H54 (cell line): ENCODE measurements at places on chromosomes 6 and 20.
A peak's percentile ranks its signal among the peaks of the same experiment; 100 is the strongest.

DNA sequence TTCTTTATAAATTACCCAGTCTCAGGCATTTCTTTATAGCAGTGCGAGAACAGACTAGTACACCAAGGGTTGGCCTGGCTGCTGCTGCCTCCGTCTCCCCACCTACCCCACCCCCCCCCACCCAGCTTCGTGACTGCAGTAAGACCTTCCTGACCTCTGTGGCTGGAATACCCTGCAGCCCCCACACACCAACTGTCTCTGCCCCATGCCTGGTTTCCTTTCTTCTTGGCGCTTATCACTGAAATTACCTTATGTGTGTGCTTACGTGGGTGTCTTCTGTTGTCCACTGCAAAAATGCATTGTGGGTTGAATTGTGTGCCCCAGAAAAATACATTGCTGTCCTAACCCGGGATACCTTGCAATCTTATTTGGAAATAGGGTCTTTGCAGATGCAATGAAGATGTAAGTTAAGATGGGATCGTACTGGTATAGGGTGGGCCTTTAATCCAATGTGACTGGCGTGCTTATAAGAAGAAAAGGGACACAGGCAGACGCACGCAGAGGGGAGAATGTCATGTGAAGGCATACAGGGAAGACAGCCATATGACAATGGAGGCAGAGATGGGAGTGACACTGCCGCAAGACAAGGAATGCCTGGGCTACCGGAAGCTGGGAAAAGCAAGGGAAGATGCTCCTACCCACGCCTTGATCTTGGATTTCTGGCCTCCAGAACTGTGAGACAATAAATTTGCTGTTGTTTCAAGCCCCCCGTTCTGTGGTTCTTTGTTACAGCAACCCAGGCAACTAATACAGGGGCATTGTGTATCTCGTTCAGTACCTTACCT is 15.4 kb downstream of the SYNJ2 start:
- no peak for DNase-seq

DNA sequence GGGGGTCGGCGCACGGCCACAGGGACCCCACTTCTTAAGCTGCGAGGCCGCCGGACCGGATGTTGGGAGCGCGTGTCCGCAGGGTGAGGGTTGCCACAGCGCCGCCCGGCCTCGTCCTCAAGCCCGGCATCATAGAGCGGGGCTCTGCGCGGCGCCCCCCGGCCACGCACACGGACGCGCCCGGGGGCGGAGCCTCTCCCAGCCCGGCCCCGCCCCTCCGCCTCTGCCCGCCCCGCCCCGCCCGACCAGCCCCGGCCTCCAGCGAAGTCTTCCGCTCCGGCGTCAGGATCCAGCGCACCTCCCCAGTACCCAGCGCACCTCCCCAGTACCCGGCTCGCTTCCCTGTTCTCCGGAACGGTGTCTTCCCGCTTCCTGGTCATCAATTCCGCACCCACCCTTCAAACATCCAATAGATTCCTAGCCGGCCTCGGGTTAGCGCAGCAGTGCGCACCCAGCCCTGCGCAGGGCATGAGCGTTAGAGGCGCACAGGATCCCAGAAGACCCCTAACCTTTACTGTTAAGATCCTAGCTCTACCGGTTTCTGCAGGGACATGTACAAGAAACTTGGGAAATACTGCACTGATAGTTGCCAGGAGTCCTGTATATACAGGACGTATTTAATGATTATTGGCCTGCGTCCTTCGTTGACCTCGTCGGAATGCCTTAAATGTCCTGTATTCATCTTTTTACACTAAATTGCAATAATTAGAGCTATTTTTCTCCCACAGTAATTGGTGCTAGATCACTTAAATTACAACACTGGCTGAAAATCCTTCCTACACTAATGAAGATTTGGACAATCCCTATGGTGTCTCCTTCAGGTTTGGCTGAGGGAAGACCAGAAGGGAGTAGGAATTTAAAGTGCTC is 535 bp upstream of the DNAAF9 start:
- peak; percentile 90 for DNase-seq

GRCh38 chr6:4010048-4010447 is 68.9 kb downstream of the FAM217A start:
- DNase-seq = no peak

DNA sequence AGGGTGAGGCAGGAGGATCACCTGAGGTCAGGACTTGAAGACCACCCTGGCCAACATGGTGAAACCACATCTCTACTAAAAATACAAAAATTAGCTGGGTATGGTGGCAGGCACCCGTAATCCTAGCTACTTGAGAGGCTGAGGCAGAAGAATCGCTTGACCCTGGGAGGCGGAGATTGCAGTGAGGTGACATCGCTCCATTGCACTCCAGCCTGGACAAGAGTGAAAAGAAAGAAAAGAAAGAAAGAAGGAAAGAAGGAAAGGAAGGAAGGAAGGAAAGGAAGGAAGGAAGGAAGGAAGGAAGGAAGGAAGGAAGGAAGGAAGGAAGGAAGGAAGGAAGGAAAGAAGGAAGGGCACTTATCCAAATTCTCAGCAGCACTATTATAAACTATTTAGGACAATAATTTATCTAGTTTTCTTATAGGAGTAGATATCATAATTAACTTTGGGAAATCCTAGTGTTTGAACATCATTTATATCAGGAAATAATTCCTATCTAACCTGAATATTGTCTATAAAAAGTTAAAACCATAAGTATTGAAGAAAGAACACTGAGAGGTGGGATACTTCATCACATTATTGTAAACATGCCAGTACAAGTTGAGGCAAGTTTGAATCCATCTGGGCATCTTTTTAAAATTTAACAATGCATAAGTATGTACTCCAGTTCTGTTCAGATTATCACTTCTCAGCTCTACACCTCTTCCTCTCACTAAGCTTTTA is 305.5 kb downstream of the SLC35F1 start:
- DNase-seq = no peak

DNA sequence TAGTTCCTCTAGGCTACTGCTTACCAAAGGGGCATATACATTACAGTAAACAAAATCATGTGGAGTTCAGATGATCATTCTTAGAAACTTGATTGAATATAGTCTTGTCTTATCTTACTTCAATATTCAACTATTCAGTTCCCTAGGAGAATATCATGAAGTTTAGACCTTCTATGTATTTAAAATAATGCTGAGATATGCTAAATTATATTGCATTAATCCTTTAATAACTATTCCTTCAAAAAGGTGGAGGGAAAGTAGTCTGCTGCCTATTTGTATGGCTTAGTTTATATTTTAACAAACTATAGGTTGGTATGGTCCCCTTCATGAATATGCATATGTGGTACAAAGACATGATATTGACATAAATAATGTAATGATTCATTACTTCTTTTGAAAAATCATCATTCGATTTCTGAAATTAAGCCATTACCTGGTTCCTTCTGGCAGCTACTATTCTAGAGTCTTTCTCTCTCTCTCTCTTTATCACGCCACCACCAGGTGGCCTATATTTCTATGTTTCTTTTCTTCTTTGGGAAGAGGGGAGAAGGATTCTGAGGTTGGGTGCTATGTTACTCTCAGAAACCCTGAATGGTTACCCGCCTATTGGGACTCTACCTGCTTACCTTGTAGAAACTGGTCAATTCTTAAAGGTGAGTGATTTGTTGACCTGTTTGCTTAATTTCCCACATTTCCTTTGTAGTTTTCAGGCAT is 855.8 kb downstream of the HACE1 start:
- no peak for DNase-seq

DNA sequence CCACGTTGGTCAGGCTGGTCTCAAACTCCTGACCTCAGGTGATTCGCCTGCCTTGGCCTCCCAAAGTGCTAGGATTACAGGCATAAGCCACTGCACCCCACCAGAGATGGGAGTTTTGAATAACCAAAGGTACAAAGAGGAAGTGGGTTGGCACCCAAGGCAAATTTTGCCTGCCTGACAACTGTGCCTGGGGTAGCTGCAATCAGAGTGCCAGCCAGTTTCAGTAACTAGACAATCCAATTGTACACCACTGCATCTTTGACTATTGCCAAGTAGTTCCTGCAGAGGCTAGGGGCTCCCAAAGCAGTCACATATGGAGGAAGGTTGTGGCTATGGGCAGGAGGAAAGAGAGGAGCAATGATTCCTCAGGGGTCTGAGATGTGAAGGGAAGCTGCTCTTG is 16.6 kb downstream of the ZC3H12D start:
- DNase-seq = no peak

GRCh38 chr6:54236984-54237383 is 71.3 kb upstream of the TINAG start:
- DNase-seq = no peak

DNA sequence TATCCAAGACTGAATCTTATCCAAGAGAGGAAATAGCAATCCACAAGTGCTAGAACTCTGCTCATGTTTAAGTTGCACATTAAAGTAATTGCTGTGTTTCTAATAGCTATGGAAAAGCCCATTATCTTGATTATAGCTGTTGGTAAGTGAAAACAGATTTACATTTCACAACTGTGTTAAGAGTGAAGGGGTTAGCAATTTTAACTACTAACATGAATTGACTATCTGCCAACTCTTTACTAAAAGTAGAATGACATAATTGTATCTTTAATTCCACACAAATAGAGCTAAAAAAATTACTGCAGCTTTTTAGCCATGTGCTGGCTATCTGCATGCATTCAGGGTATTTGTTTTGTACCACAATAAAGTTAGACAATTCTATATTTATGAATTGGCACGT is 277.9 kb upstream of the IRAK1BP1 start:
- no peak for DNase-seq

DNA sequence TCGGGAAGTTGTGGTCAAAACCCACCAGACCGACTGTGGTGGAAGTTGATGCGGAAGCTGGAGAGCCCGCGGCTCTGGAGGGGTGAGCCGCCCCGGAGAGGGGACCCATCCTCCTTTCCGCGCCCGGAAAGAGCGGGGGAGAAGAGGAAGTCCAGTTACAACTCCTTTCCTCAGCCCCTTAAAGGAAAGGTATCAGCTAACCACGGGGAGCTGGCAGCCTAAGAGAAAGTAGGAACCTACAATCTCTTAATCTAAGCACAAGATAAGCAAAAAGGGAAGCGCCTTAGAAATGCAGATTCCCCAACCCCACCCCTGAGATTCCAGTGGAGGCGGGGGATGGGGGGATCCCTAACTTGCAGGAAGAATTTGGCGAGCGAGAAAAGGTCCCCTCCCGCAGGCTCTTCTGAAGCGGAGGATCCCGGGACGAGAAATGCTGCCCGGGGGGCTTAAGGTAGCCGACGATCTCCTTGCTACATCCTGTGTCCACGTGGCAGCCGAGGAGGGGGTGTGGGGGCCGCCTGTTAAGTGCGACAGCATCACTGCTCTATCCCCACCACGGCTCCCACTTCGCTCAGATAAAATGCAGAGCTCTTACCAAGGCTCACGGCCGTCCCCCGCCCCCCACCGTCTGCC is 87.5 kb downstream of the ZFP64 start:
- peak; percentile 19 for DNase-seq

DNA sequence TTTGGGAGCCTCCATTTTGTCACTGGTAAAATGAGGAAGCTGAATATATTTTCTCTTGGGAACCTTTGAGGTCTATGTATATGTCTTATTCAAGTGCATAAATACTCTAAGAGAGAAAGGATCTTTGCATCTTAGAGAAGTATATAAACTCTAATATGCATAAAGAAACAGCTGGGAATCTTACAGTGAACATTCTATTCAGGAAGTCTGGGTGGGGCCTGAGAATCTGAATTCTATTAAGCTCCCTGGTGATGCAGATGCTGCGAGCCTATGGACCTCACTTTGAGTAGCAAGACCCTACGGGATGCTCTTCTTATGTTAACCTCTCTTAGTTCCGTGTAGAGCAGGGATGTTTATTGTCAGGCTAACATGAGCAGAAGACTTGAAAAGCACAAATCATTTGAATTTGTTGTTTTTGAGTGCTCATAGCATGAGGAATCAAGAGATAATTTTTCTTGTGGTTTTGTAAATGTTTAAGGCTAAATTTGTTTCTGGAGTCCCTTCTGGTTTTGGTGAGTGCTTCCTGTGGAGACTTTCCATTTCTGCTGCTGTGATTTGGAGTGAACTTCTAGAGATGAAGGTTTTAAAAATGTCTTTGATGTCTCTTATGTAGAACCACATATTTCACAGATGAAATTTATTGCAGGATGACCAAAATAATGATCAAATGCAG is 281.2 kb upstream of the JAG1 start:
- DNase-seq = no peak

DNA sequence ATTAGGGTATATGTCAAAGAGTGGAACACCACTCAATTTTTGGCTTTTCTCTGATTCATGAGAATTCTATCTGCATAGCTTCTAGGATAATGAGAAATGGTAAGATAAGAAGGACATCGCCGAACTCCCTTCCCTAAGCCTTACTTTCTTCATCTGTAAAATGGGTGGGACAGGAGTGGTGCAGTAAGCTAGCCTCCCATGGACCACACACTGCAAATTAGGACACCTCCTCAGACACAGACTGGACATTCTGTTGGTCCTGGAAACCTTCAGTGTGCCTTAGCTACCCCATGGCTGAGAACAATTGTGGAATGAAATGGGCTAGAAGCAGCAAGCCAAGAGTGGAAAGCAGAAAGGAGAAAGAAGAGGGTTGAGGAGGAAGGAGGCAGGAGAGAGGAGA is 89.6 kb downstream of the BMP7 start:
- DNase-seq = no peak

GRCh38 chr6:4268171-4268570 is 132.8 kb upstream of the ECI2 start:
- no peak for DNase-seq

- no peak for DNase-seq
Measured at GRCh38 chr20:62018437-62019143, 47.1 kb downstream of the TAF4 start.

DNA sequence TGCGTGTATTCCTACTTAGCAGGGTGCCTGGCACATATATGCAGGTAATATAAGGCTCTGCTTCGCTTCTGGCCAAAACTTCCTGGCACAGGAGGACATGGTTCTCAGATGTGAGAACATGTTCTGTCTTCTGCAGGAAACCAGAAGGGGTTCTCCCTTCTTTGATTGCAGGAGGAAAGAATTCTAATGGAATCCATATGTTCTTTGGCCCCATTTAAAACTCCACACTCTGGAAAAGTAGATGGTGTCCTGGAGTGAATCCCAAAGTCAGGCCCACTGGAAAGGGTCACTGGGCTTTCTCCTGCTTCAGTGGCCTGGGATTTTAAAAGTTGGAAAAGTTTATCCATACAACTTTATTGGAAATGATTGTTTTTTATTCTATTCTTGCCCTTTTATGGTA is 16.4 kb upstream of the CYP24A1 start:
- no peak for DNase-seq

- no peak for DNase-seq
Measured at GRCh38 chr6:81788748-81789147, 36.3 kb upstream of the TENT5A start.

- no peak for DNase-seq
Measured at GRCh38 chr6:78093906-78094305, 441.1 kb downstream of the MEI4 start.

- DNase-seq = no peak
Measured at GRCh38 chr6:44432227-44432626, 44.7 kb downstream of the CDC5L start.

DNA sequence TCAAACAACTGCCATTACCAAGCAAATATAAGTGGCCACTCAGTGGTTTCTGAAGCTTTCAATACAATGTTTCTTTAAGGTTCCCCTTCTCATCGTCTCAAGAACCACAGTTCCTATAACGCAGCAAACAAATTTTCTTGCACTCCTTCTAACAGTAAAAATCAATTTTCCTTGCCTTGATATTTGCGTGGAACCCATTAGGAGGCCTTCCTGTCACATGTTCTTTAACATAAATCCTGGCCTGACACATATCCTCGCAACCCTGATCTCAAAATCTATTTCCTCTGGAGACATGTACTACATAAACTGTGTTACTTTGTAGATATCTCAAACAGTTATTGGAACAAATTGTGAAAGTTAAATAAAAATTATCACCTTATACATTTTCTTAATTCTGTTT is 65.9 kb upstream of the MANEA start:
- no peak for DNase-seq
